ENCODE measurements at places on chromosomes 2 and 18.

- DNase-seq, result no peak
Observed at GRCh38 chr2:33443274-33443829, 33.1 kb upstream of the RASGRP3 start.

DNA sequence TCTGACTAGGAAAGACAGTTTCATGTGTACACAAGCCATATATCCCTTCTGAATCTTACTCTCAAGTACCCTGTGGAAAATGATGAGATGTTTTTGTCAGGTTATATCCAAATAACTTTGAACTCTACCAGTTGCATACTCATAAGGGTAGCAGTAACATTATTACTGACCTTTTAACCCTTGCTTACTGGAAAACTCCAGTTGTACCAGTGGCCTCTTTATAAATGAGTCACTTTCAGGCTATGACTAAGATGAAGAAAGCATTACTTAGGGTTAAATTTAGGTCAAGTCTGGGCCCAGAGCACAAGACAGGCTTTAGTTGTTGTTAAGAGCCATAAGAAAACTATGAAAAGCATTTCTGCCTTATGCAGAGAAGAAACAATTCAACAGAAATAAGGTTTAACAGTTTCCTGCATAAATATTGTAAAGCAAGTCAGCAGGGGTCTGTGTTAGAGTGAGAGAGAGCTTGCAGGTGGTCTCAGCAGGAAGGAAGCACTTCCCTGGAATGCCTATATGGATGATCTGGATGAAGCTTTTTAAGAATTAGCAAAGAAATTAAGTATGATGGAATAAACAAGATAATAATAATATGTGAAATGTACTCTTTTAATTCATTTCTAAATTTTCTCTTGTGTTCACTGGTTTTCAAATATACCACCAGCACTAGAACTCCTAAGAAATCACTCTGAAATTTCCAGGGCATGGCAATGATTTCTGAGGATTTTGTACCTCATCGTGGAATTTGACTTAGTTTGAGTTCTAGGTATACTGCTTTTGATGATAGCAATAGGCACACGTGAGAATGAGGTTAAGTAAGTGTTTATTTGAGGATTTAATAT is 126.6 kb downstream of the UBE2E3 start:
- DNase-seq, result no peak

GRCh38 chr2:64858541-64859311 is 130.5 kb upstream of the SLC1A4 start:
- no peak for DNase-seq

GRCh38 chr18:48949050-48949605 is 1.6 kb downstream of the SMAD7 start:
- DNase-seq, result no peak

DNA sequence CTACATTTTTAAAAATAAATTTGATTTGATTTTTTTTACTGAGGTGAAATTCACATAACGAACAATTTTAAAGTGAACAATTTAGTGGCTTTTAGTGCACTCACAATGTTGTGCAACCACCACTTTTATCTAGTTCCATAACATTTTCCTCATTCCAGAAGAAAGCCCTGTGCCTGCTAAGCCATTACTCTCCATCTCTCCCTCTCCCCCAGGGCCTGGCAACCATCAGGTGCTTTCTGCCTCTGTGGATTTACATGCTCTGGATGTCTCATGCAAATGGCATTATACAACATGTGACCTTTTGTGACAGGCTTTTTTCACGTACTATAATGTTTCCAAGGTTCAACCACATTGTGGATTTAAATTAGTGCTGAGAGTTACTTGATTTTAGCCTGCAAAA is 19.9 kb upstream of the LDLRAD4 start:
- DNase-seq, result no peak

GRCh38 chr2:172095146-172095904 is 7.4 kb downstream of the DLX2 start:
- no peak for DNase-seq

GRCh38 chr18:13610555-13611141 is 115.7 kb downstream of the FAM210A start:
- no peak for DNase-seq

- DNase-seq, result no peak
Observed at GRCh38 chr2:173441222-173441621, 86.5 kb downstream of the CDCA7 start.

DNA sequence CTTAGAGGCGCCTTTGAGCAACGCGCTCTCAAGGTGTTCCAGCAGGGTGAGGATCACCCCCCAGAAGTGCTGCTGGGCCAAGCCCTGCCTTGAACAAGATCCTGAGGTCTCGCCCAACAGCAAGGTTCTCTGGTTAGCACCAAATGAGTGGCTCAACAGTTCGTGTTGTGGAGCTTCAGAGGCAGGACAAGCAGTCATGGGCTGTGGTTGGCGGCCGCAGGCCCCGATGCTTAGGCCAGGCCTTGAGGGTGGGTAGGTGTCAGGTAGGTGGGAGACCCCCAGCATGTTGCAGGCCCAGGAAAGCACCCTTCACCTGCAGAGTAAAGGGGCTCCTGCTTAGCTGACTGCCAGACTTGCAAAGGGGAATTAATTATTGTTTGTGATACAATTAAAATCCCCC is 70.2 kb upstream of the FOSL2 start:
- DNase-seq, result no peak

DNA sequence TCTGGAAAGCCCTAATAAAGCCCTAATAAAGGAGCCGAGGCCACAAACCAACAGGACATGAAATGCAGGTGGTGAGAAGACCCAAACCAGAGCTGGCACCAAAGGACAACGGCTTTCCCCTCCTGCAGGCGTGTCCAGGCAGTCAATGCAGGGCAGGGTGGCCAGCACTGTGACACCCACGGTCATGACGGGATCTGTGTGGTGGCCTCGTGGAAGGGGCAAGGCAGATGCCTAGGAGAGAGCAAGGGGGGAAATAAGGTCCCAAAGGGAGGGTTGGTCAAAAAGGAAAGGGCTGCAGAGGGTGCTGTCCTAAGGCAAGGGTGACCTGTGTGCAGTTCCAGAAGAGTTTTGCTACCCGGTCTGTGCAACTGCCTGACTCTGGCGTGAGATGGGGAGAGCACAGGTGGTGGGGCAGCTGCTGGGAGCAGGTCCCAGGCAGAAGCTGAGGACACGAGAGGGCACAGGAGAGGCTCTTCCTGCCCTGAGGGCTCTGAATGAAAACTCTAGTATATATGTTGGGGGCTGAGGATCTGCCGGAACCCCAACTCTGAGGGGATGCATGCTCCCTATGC is 156.7 kb downstream of the TPO start:
- DNase-seq, result no peak

DNA sequence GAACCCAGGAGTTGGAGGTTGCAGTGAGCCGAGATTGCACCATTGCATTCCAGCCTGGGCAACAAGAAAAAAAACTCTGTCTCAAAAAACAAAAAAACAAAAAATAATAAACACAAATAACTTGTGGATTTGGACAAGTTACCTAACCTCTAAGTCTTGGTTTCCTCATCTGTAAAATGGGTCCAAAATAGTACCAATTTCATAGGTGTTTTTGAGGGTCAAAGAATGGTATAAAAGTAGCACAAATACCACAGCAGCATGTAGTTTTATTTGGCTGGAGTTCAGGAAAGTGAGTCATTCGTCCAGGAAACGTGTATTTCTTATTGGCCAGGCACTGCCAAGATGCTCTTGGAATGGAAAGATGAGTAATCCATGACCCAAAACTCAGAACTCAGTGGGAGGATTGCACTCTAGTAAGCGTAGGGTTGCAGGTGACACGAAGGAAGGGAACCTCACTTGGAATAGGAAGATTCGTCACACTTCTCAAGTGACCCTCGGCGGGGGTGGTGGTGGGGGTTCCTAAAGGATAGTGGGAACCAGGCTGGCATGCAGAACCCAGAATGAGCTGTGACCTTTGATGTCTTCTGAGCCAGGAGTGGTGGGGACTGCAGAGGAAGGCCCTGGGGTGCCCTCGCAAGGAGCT is 24.4 kb downstream of the GRHL1 start:
- no peak for DNase-seq

- DNase-seq, result no peak
Observed at GRCh38 chr2:65367524-65367923, 64.9 kb downstream of the SPRED2 start.

- DNase-seq, result no peak
Observed at GRCh38 chr2:100136310-100136709, 6.1 kb downstream of the AFF3 start.

DNA sequence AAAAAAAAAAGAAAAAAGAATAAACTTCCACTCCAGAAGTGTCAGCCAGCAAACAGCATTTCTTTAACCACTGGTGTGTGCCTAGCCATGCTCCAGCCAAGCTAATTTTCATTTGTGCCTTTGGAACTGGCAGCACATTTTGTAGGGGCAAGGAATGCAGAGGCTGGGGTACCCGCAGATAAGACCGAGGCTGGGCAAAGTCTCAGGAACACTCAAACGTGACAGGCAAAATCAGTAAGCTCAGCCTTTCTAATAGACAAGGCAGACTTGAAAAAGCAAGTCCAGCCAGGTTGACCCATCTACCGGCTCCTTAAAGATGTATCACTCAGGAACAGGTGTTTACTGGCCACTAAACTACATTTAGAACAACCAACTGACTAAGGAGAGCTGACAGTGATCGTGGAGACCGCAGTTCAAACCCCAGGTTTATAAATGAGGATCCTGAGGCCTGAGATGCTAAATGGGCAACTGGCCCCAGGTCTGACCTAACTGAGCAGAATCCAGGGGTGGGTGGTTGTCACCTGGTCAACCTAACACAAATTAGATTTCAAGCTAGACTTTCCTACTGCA is 16.7 kb downstream of the NFE2L2 start:
- no peak for DNase-seq

DNA sequence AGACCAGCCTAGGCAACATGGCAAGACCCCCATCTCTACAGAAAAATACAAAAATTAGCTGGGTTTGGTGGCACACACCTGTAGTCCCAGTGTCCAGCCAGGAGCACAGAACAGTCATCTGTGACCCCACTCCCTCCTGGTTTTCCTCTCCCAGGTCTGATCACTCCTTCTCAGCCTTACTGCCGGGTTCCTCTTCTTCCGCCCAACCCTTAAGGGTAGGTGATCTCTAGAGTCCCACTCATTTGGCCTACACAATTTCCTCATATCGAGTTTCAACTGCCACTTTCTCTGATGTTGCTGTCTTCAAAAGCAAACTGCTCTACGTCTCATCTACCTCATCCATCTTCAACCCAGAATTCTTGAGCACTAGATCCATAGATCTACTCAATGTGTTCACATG is 13.4 kb upstream of the MAT2A start:
- DNase-seq, result no peak

DNA sequence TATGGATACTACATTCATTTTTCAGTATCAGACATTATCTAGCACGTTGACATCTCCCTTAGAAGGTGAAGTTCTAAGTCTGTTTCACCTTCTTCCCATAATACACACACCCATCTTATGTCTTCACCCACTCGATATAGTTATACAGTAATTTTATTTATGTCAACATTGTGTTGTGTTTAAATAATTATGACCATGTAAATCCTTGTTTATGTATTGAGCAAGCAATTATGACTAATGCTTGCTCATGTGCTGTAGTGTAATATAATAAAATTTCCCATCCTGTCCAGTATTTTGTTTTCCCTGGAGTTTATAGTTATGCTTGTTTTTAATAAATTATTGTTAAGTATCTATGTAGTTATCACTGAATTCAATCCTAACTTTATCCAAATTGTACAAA is 163.2 kb downstream of the MTX2 start:
- DNase-seq, result no peak

GRCh38 chr2:40480073-40480472 is 28.2 kb upstream of the SLC8A1 start:
- DNase-seq, result no peak

DNA sequence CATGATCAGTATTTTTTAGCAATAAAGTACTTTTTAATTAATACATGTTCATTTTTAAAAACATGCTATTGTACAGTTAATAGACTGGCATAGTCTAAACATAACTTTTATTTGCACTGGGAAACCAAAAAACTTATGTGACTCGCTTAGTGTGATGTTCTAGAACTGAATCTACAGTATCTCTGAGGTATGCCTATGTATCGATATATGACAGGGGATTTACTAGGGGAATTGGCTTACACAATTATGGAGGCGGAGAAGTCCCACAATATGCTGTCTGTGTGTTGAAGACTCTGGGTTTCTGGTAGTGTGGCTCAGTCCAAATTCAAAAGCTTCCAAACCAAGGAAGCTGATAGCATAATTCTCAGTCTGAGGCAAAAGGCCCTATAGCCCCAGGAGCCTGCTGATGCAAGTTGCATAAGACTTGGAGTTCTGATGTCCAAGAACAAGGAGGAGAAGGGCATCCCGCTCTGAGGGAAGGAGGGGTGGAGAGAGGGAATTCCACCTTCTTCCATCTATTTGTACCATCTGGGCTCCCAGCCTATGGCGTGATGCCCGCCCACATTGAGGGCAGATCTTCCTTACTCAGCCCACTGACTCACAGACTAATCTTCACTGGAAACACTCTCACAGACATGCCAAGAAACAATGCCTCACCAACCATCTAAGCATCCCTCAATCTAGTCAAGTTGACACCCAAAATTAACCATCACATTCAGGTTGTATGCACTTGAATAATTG is 27.5 kb downstream of the ZNF638 start:
- DNase-seq, result no peak

GRCh38 chr18:7370375-7370774 is 139.5 kb downstream of the LRRC30 start:
- DNase-seq, result no peak

DNA sequence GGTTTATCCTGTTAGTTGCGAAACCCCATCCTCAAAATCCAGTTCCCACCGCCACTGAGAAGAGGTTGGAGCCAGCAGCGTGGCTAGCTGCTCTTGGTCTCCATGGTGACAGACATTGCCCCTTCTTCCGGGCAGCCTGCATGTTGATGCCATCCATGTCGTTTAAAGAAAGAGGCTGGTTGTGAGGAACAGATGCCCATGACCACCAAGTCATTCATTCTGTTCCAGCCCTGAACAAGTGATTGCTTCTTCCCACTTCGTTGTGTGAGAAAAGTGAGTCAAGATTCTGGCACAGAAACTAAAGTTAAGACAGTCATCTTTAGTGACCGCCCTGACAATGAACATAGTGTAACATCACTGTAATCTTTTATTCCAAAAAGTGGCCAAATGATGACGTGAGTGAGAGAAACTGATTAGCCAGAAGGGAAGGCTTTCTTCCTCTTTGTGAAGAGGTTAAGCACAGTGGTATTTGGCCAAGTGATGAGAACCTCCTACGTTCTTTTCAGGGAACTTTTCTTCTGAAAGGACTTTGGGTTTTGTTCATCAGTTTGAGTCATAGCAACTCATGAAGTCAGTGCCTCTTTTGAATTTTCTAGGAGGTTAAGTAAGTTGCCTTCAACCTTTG is 272.5 kb downstream of the GALR1 start:
- DNase-seq, result no peak

- DNase-seq, result no peak
Observed at GRCh38 chr2:159728629-159729028, 16.3 kb downstream of the MARCHF7 start.

All from renal pelvis (tissue), 12 donors.